ENCODE measurements at places on chromosomes 6 and 20. TPM values are rescaled to one million over a fixed set of nuclear protein-coding genes. Genes with fewer than 3 reads are reported as not detected.

GRCh38 chr6:83443516-83443915, 12.7 kb upstream of the ME1 start:
- peaks cover 13% of the 10 kb centered on the region for H3K27me3 ChIP-seq
- no peak overlapping the region for H3K27ac ChIP-seq
- H3K4me1 ChIP-seq: peaks cover 24% of the 10 kb centered on the region

DNA sequence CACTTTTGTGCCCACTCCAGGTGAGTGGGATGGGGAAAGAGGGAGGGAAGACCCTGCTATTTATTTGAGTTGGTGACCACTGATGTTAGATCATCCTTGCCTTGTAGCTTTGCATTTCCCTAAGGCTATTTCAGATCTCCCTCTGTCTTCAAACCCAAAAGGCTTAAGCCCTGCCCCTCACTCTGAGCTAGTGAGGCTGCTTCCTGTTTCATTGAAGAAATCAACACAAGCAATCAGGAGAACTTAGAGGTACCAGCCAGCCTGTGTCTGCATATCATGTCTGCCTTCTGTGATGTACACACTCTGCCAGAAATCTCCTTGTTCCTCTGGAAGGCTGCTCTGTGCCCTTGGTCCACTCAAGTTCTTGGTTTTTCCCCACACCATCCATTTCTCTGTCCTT, 135.3 kb downstream of the ARID1B start:
- H3K4me3 ChIP-seq: no peak overlapping the region
- peaks cover 14% of the 10 kb centered on the region for H3K4me1 ChIP-seq
- DNase-seq: no peak
- H3K36me3 ChIP-seq: no peaks in the 10 kb centered on the region
- H3K27ac ChIP-seq: no peak overlapping the region

DNA sequence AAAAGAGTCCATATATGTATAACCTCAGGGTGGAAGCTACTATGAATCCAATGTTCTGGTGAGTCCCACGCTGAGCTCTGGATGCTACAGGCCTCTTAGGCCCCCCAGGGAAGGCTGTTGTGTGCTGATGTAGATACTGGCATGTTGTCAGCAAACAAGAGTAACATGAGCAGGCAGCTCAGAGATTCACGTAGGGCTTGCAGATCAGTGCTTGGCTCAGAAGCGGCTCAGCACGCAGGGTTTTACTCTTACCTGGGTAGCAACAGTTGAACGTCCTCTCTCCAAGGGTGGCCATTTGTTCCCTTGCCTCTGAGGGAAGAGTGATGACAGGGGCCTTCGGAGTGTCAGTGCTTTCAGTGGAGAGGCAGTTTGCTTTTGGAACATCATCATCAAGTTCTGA, 93.4 kb downstream of the ZFP64 start:
- H3K36me3 ChIP-seq: no peaks in the 10 kb centered on the region
- H3K27ac ChIP-seq: no peak overlapping the region

- DNase-seq: no peak
- H3K27ac ChIP-seq: no peak overlapping the region
- no peaks in the 10 kb centered on the region for H3K36me3 ChIP-seq
- no peaks in the 10 kb centered on the region for H3K4me1 ChIP-seq
Measured at GRCh38 chr6:117525607-117526006, 43.1 kb downstream of the DCBLD1 start.

- DNase-seq: no peak
- no peaks in the 10 kb centered on the region for H3K27me3 ChIP-seq
- H3K36me3 ChIP-seq: no peaks in the 10 kb centered on the region
- no peak overlapping the region for H3K27ac ChIP-seq
Measured at GRCh38 chr6:148972481-148972880, 225.7 kb downstream of the UST start.

DNA sequence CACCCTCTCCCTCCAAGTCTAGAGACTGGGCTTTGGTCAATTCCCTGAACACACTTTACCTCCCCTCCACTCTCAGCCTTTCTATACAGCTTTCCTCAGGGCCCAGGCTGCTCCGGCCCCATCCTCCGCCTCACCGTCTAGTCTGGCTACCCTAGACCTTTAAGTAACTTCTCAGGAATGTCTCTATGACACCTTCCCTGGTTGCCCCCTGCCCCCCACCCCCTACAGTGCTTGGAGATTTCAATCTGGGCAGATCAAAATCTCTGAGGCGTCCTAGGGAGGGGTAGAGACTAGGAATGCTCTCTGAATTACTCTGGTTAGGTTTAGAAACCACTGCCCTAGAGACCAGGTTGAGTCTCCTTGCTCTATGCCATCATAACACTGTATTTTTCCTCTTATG, 6.1 kb downstream of the UBE2J1 start:
- peaks cover 31% of the 10 kb centered on the region for H3K4me1 ChIP-seq
- no peaks in the 10 kb centered on the region for H3K27me3 ChIP-seq
- no peak overlapping the region for H3K27ac ChIP-seq

Gene PHACTR1
- polyA plus RNA-seq: 26.9 TPM

DNA sequence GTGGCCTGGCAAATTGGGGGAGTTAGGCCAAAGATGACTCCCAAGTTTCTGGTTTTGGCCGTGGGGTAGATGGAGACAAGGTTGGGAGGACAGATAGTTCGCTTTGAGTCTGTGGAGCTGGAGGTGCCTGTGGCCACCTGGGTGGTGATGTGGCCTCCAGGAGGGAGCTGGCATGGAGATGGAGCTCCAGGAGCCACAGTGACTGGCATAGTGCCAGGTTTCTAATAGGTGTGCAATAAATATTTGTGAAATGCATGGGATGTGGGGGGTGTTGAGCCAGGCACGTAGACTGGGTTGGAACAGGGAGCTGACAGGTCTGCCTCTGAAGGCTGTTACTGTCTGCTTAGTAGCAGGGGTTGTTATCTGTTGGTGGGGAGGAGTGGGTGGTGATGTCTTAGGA, 102.7 kb downstream of the PAX1 start:
- H3K4me1 ChIP-seq: no peaks in the 10 kb centered on the region
- H3K4me3 ChIP-seq: no peak overlapping the region
- no peaks in the 10 kb centered on the region for H3K27me3 ChIP-seq
- H3K27ac ChIP-seq: no peak overlapping the region
- no peaks in the 10 kb centered on the region for H3K36me3 ChIP-seq

DNA sequence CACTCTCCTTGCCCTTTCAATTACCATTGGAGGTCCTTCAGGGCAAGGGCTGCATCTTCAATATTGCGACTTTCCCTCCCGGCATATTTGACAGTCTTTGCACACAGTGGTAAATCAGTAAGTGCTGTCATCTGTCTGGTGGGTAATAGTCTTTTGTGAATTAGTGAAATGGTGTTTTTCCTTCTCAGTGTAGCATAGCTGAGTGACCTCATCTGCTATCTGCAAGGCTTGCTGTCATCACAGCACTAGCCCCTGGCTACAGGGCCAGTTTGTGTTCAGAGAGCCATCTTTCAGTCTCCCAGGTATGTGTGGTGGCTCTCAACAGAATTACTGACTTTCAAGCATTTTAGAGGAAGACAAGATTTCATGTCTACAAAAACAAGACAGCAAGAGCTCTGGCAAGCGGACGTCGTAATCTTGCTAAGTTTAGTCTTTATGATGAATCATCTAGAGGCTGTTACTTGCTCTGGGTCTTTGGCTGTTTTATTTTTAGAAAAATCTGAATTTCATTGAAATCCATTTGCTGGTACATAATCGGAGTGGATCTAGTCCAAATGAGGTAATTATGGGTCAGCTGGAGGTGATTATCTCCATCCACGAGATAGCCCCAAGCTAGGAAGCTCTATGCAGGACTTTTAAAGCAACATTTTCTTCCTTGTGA, 528.9 kb downstream of the EPM2A start:
- no peak overlapping the region for H3K27ac ChIP-seq
- no peaks in the 10 kb centered on the region for H3K36me3 ChIP-seq
- H3K27me3 ChIP-seq: no peaks in the 10 kb centered on the region
- no peaks in the 10 kb centered on the region for H3K4me1 ChIP-seq
- H3K4me3 ChIP-seq: no peak overlapping the region
- DNase-seq: no peak

DNA sequence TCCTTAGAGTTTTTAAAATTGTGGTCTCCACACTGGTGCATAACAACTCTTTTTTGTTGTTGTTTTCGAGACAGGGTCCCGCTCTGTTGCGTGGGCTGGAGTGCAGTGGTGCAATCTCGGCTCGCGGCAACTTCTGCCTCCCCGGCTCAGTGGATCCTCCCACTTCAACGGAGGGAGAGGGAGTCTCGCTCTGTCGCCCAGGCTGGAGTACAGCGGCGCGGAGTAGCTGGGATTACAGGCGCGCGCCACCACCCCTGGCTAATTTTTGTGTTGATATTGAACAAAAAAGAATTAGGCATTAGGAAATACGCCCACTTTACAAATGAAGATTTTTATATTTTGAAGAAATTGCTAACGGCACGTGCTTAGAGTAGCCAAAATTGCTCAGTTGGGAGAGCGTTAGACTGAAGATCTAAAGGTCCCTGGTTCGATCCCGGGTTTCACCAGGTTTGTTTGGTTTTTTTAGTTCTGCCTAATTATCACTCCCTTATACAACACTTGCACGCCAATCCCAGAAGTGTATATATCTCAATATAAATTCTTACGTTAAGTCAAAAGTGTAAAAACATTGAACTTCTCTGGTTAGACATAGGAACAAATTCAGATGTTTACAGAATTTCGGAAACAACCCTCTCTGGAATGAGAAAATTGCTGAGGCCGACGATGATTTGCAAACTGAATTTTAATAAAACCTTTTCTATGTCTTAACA, 159.6 kb downstream of the TRIM27 start:
- no peaks in the 10 kb centered on the region for H3K36me3 ChIP-seq
- no peaks in the 10 kb centered on the region for H3K4me1 ChIP-seq
- H3K4me3 ChIP-seq: no peak overlapping the region
- no peak overlapping the region for H3K27ac ChIP-seq

Gene MUC21
- not detected for polyA plus RNA-seq

- H3K36me3 ChIP-seq: no peaks in the 10 kb centered on the region
- no peaks in the 10 kb centered on the region for H3K27me3 ChIP-seq
- H3K4me1 ChIP-seq: no peaks in the 10 kb centered on the region
- DNase-seq: no peak
Measured at GRCh38 chr20:63126876-63127699, 88.8 kb downstream of the YTHDF1 start.

Gene MDC1
- polyA plus RNA-seq: 4.5 TPM

GRCh38 chr6:55974688-55975087, 99.3 kb upstream of the BMP5 start:
- no peak for DNase-seq
- H3K36me3 ChIP-seq: no peaks in the 10 kb centered on the region
- H3K4me3 ChIP-seq: no peak overlapping the region
- no peak overlapping the region for H3K27ac ChIP-seq

DNA sequence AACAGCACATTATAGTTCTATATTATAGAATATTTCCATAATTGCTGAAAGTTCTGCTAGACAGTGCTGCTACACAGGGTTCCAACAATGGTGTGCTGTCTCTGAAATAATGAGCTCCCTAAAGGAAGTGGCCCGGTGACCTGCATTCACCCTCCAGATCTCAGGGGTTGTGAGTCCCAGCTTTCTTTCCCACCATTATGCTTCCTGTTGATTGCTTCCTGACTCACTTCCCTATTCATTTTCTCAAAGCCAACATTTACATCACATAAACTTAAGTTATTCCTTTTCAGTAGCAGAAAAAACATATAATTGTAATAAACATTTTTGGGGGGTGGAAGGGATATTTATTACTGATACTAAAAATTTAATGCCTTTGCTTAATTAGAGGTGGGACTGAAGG, 12.9 kb upstream of the CCN6 start:
- no peak overlapping the region for H3K4me3 ChIP-seq
- peaks cover 7% of the 10 kb centered on the region for H3K4me1 ChIP-seq
- no peaks in the 10 kb centered on the region for H3K36me3 ChIP-seq
- H3K27ac ChIP-seq: no peak overlapping the region
- H3K27me3 ChIP-seq: no peaks in the 10 kb centered on the region
- DNase-seq: peak; percentile 7
